ENCODE measurements at places on chromosomes 12 and 14.

- no peak for DNase-seq
Observed at GRCh38 chr12:16168078-16168477, 109.4 kb downstream of the SLC15A5 start.

GRCh38 chr12:94495445-94496115, 35.9 kb upstream of the CEP83 start:
- no peak for DNase-seq

- no peak for DNase-seq
Observed at GRCh38 chr12:124848621-124849380, 14.9 kb downstream of the SCARB1 start.

- no peak for DNase-seq
Observed at GRCh38 chr12:25925064-25925463, 33.4 kb upstream of the RASSF8 start.

DNA sequence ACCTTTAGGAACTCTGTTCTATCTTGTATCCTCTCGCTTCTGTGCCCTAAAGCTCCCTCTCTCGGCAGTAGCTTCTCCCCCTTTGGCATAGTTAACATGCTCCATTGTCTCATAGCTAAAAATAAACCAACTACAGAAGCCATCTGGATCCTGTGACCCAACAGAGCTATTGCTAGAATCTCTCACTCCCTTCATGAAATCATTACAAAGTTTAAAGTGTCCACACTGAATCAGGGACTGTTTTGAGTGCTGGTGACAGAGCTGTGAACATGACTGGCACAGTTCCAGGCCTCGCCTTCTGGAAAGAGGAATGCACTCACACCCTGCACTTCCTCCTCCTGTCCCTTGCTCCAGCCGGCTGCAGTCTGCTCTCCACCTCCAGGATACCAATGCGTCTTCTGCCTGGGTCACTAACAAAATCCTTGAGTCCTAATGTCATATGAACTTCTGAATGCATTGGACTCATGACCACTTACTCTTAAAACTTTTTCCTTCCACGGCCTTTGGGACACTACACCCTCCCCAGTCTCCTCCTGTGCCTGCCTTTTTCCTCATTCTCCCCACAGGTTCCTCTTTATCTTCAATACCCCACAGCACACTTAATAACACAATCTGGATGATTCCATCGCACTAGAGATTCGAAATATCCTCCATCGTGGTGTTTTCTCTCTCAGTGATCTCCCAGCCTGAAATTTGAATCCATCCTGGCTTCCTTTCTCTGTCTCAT, 13.2 kb downstream of the PLBD1 start:
- DNase-seq: peak; percentile 19

- DNase-seq: no peak
Observed at GRCh38 chr12:25743679-25744215, 190.7 kb upstream of the LMNTD1 start.

- DNase-seq: no peak
Observed at GRCh38 chr14:52661314-52661713, 34.0 kb downstream of the ERO1A start.

GRCh38 chr12:101670007-101670671, 27.3 kb upstream of the CHPT1 start:
- peak; percentile 49 for DNase-seq

DNA sequence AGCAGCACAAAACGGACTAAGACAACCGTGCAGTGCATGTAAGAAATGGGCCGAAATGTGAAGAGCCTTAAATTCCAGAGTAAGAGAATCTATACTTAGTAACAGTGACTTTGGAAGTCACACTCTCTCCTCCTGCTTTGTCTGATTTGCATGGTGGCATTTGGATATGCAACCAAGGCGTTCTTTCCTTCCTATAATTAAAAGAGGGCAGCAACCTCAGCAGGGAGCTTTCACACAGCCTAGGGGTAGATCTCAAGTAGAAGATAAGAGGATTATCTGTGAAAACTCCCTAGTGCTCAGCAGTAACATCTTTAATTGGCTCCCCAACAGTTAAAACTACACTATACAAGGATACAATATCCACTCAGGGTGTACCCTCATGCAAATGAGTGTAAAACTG, 16.5 kb downstream of the GMFB start:
- no peak for DNase-seq

- DNase-seq: no peak
Observed at GRCh38 chr12:106039242-106039641, 99.5 kb downstream of the NUAK1 start.

DNA sequence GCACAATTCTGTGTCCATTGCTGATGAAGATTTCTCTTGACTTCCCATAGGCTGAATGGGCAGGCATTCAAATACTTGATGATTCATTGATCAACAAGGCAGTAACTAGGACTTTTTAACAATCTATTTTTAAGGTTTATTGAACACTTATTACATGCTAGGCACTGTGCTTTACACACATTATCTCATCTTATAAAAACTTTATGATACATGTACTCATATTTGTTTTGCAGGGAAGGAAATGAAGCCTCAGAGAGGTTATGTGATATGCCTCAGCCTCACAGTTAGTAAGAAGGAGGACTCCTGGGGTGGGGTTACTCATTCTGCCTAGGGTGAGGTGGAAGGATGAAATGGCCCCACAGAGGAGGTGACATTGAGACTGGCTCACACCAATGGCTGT, 12.9 kb upstream of the EMP1 start:
- DNase-seq: peak; percentile 61

GRCh38 chr14:64158608-64159007, 135.6 kb downstream of the ESR2 start:
- no peak for DNase-seq

GRCh38 chr12:57781244-57781643, 1.3 kb upstream of the TSFM start:
- DNase-seq: no peak

Measured in EH (cell line).